RPMI7951 (cell line): ENCODE measurements at places on chromosomes 2 and 18. TPM values are rescaled to one million over a fixed set of nuclear protein-coding genes. Genes with fewer than 3 reads are reported as not detected.

CREG2 gene
- total RNA-seq, result 0.36 and 0.59 TPM in 2 replicates

DNA sequence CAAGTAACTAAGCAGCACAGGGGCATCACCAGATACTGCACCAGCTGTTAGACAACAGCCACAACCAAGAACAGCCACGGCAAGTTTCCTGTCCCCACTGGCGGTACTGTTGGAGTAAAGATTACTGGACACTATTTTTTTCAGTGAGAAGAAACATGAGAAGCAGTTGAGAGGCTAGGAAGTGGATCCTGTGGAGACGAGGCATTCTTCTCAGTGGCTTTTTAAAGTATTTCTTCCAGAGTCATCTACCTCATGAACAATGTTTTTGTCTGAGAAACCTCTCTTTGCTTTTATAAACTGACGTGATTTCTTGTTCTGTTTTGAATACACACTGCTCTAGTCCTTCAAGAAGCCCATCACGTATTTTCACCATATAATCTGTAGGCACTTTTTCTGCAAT lies 18.8 kb downstream of the TM4SF20 start:
- DNase-seq, result no peak

DNA sequence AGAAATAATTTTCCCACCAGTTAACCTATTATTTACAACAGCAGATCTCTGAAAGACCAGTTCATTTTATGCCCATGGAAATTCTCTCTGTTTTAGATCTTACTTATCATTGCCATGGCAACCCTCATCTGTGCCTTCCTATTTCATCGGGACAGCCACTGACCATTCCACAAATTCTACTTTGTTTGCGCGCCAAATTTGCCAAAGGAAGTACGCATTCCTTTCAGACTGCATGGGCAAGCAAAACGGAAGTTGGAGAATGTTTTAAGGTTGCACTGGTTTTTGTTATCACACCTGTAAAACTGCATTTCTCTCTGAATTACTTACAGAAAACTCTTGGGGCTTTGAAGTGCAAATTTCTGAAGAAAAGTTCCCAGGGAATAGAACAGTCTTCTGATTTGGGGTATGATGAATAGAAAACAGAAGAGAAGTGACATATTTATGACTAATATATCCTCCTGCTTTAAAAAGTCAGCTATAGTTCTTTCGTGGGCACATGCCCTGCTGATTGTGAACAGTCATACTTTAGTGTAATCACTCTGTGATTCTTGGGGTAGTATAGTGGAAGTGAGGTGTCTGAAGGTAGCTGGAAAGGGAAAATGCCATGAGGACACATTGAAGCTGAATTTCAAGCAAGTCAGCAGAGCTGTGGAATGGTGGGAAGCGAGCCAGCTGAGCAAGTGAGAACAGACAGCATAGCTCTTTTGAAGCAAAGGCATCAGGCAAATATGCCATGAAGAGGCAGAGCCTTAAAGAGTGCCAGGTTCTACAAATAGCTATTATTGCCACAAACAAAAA lies 20.9 kb downstream of the NETO1 start:
- peak; percentile 44 for DNase-seq

DNA sequence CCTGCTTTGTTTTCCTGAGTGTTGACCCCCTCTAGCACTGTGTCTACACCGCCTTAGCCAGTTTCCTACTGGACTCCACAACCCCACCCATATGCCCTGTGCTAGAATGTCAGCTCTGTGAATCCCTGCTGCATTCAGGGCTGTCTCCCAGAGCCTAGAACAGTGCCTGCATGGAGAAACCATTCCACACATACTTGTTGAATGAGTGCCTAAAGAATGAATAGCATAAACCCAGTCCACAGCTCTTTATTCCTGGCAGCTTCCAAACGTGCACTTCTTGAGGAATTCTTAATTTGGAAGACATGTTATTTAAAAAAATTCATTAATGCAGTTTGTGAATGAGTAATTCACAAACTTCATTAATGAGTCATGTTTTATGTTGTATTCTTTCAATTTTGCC lies 6.5 kb upstream of the NAPG start:
- DNase-seq, result peak; percentile 9

DNA sequence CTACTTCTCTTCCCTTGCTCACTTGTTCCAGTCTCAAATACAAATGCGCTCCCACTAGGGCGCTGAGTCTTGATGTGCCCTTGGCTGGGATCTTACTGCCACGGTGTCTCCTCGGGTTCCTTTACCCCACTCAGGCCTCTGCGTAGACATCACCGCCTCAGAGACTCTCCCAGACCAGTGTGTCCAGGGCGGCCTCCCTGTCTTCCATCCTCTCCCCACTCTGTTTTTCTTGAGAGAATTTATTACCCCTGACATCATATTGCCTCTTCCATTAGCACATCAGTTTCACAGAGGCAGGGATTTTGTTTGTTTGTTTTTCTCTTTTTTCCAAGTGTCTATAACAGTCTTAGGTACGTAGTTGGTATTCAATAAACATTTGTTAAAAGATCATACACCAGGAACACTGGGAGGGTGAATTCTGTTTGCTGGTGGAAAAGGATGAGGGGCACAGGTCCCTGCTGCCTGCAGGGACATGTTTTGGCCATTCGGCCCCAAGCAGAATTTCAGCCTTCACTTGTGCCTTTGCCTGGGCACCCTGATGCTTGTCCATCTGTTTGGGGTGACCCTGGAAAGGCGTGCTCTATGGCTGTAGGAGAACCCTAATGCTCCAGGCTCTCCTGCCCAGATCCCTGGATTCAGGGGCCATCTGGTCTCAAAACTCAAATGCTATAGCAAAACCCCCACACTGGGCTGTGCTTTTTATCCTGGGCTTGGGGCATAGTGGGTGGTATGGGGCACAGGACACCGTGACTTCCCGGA lies 55.0 kb downstream of the RPL37A start:
- no peak for DNase-seq

RNF144A gene
- total RNA-seq, result 9.5 and 12.4 TPM in 2 replicates

- peak; percentile 46 for DNase-seq
Observed at GRCh38 chr2:55743583-55743982, 49.9 kb upstream of the PNPT1 start.

DNA sequence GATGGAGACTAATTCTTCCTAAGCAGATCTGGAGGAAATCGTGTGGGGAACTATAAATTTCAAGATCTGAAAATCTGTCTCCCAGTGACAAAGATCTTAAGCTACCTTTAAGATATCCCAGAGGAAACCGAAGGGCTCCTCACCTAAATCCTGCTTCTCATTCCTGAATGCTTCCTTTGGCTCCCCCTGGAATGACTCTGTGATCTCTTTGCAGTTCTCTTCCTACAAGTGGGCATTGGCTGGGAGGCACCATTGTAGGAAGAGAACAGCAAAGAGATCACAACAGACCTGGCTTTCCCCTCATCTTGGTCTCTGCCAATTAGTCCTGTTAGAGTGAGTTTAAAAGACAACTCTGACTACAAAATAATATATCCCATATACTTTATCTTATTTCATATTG lies 70.0 kb upstream of the KCNH7 start:
- no peak for DNase-seq
